ENCODE measurements at places on chromosomes 1 and 21. TPM values are rescaled to one million over a fixed set of nuclear protein-coding genes. Genes with fewer than 3 reads are reported as not detected.

CAPN8 gene
- polyA plus RNA-seq, result 8.7 TPM

DNA sequence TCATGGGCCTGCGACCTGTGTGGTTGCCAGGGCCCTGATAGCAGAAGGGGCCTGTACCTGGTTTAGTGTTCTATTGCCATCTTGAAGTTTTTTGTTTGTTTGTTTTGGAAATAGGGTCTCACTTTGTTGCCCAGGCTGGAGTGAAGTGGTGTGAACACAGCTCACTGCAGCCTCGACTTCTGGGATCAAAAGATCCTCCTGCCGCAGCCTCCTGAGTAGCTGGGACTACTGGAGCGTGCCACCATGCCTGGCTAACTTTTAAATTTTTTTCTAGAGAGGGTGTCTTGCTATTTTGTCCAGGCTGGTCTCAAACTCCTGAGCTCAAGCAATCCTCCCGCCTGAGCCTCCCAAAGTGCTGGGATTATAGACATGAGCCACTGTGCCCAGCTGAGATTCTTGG lies 72.9 kb downstream of the UBE2T start:
- DNase-seq, result no peak

DNA sequence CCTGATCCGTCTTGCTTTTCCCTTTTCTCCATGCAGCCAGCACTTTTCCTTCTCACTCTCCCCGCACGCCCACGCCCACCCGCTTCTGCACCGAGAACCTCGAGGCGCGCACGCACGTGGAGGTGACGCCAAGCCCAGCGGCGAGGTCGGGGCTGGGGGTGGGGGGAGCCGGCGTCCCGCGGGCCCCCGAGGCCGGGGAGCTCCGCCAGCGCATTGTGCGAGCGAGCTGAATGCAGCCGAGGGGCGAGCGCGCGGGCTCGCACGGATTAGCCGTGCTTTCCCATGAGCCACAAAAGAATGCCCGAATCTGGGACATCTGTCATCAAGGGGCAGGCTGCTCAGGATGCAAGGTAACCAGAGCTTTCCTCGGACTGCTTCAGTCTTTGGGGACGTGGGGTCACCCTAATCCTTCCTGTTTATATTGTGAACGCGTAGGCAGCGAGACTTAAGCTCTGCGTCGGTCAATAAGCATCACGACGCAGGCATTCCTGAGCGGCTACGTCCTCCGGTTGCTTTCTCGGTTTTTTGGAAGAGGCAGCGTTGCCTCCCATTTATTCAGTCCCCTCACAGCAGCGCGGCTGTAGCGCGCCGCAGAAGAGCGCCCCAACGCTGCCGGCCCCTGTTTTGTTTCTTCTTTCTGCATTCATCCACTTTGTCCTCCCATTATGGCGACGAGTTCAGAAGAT lies 67.3 kb upstream of the AKT3 start:
- peak; percentile 26 for DNase-seq

GRCh38 chr1:14713077-14713476 lies 114.6 kb downstream of the KAZN start:
- no peak for DNase-seq

FAM177B gene
- polyA plus RNA-seq, result 5.5 TPM

WDR64 gene
- polyA plus RNA-seq, result 0.03 TPM

- no peak for DNase-seq
Measured at GRCh38 chr1:37755290-37755689, 9.6 kb downstream of the EPHA10 start.

Measured in large intestine (tissue), 12 donors.